Skeletal muscle cell (primary cell): ENCODE measurements at places on chromosomes 13 and 19.
A peak's percentile ranks its signal among the peaks of the same experiment; 100 is the strongest.

DNA sequence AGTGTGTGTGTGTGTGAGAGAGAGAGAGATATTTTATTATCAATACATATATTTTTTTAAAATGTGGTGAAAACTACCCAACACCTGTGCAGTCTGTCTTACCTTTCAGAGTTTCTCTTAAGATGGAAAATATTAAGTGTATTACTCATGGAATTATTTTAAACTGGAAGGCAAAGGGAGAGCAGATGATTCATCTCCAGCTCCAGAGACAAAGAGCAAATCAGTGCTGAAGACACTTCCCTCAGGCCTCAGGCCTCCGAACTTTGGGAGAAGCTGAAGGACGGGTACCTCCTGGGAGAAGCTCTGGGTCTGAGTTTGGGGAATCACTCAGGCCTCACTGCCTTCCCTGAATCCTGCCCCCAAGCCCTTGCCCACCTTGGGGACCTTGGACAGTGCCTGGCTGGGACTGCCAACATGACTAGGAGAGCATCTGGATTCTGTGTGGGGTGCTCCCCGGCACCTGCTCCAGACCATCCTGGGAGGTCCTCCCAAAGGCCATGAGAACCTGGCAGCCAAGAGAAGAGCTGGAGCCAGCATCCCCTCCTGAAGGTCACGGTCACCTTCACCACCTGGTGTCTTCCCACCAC lies 170.4 kb upstream of the UBL3 start:
- no peak for DNase-seq

- no peak for DNase-seq
Observed at GRCh38 chr13:70310396-70311119, 202.3 kb upstream of the KLHL1 start.

DNA sequence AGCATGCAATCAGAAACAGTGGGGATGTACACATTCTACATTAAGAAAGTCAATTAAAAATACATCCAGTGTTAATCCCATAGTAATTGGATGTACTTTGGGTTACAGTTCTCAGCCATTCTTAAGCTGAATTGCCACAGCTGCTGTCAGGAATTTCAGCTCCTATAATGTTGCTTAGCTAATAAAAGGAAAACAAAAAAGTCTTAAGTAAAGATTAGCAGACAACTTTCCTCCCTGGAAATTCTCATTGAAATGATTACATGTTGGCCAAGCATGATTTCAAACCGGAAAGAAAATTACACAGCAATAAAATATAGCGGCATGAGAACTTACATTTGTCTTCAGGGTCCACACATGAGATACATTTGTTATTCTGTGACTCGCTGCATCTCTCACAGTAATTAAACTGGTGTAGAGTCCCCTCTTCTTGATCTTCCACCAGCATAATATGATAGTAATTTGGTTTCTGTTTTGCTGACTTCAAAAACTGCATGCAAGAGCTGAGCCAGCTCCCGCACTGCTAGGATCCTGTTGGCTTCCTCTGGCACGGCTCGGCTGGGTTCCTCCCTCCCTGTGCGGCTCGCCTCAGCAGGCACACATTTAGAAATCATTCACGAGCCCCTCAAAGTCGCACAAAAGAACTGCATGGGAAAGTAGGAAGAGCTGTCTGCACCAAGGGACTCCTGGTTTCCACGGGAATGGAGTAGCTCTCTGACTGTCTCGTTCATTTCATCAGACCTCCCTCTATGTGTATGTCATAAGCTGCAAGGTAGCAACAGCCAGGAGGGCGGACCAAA lies at the start of gene HTR2A:
Gene HTR2A (minus strand): TSS at position 713 of the 797 bp plus-strand sequence. CDS start 1,147 bp downstream, outside the sequence.
- DNase-seq, result no peak

DNA sequence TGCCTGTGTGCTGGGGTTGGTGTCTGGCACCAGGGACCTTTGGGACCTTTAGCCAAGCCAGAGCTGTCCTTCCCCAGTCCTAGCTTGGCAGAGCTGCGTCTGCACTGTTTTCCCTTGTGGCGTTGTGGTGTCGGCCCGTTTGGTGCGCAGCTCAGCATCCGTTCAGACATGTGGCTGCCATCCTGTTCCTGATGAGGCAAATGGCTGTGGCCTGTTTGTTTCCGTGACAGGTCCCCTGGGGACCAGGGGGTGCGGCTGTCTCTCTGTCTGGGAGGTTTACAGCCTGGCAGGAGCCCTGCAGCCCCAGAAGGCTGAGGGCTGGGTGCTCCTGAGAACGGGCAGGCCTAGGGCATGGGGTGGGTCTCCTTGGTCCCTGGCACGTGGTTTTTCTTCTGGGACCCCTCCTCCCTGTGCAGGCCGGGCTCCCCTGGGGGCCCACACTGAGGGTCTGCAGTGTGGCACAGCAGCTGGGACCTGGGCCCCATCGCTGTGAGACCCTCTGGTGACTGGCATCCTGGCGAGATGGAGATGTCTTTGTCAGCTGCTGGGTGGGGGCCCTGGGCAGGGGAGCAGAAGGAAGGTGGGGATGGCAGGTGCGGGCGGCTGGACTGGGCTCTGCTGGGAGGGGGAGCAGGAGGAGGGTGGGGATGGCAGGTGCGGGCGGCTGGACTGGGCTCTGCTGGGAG lies 4.0 kb downstream of the SPPL2B start:
- DNase-seq, result no peak

GRCh38 chr13:77349365-77349764 lies 22.5 kb upstream of the MYCBP2 start:
- DNase-seq, result no peak

DNA sequence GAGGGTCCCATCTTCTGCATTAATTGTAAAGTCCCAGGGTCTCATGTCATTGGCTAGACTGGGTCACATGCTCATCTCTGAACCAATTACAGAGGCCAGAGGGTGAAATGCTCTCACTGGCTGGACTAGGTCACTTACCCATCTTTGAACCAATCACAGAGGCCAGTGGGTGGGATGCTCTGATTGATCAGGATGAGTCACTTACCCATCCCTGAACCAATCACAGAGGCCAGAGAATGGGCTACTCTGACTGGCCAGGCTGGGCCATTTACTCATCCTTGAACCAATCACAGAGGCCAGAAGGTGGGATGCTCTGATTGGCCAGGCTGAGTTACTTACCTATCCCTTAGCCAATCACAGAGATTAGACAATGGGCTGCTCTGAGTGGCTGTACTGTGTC lies 5.3 kb downstream of the MISP start:
- no peak for DNase-seq

GRCh38 chr13:91762957-91763356 lies 364.5 kb downstream of the GPC5 start:
- no peak for DNase-seq

DNA sequence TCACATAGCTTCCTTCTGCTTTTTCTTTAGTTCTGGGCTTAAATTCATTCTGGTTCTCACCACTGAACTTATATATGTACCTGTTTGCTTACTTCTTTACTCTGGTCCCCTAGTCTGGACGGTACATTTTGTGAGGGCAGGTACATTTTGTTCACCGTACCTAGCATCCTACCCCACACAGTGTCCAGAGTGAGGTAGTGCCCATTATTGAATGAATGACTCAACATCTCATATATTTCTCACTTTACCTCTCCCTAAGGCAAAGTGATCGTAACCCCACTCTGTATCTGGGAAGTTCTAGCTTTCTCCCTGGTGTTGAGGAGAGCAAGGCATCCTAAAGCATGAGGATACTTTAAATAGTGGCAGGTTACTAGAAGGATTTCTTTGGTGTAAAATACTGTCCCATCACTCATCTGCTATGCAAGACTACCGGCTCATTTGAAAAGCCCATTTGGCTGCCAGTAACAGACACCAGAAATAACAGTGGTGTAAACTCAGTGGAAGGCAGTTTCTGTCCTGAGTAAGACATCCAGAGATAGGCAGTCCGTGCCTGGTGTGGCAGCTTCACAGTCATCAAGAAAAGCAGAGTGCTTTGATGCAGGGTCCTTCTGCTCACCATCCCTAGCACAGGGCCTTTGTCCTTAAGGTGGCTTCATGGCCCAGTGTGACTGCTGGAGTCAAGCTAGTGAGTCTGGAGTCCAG lies 111.8 kb downstream of the SIPA1L3 start:
- DNase-seq, result no peak

- DNase-seq, result no peak
Observed at GRCh38 chr13:40777809-40778175, 6.8 kb upstream of the MRPS31 start.

- no peak for DNase-seq
Observed at GRCh38 chr13:52810011-52810410, 38.4 kb downstream of the PCDH8 start.

DNA sequence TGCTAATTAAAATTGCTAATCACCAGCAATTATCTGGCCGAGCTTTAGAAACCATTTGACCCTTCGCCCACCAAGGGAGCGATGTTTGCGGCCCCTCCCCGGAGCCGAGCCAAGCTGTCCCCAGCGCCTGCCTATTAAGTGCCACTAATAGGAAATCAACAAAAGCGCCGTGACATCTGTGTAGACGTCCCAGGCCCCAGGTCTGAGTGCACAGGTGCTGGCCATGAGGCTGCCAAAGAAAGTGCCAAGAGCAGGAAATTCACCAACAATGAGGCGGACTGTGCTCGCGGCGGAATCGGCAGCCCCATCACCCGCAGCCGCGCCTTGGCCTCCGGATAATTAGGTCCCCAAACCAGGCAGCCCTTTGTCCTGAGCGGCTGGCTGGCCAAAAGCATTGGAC lies 44.5 kb upstream of the SPACA7 start:
- no peak for DNase-seq

DNA sequence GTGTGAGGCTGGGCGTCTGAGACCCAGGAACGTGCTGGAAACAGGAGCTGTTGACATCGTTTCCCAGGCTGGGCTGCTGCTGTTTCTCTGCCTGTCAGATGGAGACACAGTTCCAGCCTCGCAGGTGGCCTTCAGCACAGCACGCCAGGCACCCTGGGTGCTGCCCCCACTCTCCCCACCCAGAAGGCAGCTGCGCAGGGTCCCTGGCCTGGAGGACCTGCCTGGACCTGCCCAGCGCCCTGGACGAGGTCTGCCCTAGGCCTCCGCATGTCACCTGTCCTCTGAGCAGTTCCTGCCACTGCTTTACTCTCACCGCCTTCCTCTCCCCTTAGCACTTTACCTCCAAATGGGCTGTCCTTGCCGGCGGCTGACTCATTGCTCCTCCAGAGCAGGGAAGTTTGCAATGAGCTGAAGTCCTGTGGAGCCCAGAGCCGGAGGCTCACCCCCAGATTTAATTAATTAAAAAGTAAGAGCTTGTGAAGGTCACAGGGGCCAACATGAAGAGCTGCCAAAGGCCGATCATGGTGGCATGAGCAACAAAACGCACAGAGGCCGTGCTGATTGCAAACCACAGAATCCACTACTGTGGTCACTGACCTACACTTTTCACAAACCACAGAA lies 32.2 kb downstream of the C13orf46 start:
- DNase-seq, result no peak

GRCh38 chr13:52348983-52349780 lies 56.8 kb downstream of the THSD1 start:
- DNase-seq, result peak; percentile 67

DNA sequence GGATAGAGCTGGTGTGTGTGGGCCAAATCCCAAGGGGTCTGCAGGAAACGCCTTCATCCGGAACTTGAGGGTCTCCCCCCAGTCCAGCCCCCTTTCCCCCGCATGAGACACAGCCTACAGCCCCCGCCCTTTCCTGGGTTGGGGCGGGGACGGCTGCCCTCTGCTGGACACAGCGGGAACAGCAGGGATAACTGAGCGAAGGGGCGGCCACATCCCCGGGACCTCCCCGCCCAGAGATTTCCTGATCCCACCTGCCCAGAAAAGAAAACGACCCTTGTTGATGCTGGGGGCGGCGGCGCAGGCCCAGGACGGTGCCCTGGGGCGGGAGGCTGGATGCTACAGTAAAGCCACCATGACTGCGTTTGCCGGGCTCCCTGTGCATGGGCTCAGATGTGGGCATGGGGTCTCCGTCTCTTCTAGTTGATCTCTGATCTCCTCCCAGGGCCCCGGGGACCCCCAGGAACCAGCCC lies 14.2 kb downstream of the ONECUT3 start:
- DNase-seq, result no peak

- no peak for DNase-seq
Observed at GRCh38 chr13:20410726-20411125, 114.9 kb downstream of the CRYL1 start.

DNA sequence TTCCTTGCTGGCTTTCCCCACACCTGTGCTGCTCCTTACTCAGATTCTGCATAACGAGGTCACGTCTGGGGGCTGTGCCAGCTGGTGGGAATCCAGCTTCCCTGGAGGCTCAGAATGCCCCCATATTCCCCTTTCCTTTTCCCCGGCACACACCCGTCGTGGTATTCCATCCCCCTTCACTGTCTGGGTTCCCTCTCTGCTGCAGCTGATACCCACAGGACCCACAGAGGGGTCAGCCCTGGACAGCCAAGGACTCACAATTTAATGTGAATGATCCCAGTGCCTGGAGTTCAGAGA lies 4.2 kb upstream of the MYH14 start:
- no peak for DNase-seq
